ENCODE measurements at places on chromosomes 1 and 21.

DNA sequence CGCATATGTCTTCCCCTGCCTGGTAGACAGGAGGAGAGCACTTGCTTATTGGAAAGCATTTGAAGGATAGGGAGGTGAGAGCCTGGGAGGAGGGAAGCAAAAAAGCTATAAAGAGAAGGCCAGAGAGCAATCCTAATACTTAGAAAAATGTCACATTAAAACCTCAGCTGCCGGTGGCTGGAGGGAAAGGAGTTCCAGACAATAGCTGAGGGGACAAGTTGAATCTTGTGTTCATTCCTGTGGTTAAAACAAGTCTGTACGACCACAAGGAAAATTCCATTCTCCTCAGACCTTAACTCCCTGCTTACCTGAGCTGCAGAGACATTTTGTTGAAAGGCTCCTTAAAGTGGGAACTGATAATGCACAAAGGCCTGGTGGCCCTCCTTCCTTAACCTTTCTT is 218.8 kb upstream of the CAMK1G start:
- DNase-seq: no peak

DNA sequence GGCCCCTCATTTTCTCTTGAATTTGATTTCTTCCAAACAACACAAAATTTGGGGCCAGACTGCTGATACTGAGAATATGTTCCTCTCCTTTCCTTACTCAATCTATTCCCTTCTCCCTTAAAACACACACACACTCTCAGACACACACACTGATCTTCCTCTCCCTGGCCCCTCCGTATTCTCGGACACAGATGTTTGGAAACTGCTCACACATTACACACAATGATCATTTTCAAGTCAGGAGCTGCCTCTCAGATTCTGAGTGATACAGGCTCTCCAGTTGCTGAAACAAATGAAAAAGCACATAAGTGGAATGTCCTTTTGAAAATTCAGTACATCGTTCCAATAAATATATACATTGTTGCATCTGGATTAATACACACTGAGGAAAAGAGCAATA is 161.3 kb downstream of the CLEC20A start:
- no peak for DNase-seq

- DNase-seq: no peak
These were observed 15.1 kb downstream of the LCA5L start for GRCh38 chr21:39430457-39430856.

GRCh38 chr1:89757532-89757931 is 63.3 kb upstream of the LRRC8D start:
- DNase-seq: no peak

DNA sequence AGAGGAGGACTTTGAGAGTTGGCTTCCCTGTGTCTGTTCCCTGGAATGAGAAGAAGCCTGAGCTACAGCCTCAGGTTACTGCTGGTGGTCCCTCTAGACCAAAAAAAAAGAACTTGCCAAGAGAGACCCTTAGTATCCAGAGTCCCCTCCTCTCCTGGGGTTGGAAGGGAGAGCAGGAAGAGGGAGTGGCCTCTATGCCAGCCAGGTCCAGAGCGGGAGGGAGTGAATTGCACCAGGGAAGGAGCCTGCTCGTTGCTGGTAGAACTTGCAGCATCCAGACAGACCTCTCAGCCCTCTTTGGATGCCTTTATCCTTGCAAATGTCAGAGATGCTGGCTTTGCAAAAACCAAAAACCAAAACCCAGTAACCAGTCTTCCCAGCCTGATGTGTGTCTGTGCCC is 491.3 kb upstream of the VAMP3 start:
- peak; percentile 32 for DNase-seq

- DNase-seq: no peak
These were observed 237.6 kb downstream of the PTPRC start for GRCh38 chr1:198876371-198876871.

DNA sequence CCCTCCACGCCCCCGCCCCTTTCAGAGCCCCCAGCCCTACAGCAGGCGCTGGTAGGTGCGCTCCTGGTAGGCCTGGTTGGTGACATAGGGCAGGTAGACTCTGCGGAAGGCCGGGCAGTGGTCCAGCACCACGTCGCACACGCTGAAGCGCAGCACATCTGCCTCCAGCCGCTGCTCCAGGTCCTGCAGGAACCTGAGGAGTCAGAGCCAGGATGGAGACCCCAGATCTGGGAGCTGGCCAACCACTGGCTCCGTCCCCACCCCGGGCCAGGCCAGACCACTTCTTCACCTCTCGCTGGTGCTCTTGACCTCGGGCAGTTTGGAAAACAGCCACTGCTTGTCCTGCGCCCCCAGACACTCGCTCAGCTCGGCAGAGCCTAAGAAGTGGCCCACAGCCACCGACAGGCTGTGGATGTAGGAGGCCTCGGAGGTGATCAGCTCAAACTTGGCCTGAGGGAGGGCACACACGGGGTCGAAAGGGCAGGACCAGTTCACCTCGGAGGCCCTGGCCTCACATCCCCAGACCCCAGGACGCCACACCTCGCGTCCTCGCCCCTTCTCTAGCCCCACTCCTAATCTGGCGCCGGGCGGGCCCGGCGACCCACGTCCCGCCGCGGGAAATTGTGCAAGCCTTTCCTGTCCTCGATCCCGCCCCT is 6.4 kb downstream of the ARHGEF19 start:
- DNase-seq: no peak

- DNase-seq: no peak
These were observed 6.2 kb downstream of the HPCAL4 start for GRCh38 chr1:39685071-39685470.

DNA sequence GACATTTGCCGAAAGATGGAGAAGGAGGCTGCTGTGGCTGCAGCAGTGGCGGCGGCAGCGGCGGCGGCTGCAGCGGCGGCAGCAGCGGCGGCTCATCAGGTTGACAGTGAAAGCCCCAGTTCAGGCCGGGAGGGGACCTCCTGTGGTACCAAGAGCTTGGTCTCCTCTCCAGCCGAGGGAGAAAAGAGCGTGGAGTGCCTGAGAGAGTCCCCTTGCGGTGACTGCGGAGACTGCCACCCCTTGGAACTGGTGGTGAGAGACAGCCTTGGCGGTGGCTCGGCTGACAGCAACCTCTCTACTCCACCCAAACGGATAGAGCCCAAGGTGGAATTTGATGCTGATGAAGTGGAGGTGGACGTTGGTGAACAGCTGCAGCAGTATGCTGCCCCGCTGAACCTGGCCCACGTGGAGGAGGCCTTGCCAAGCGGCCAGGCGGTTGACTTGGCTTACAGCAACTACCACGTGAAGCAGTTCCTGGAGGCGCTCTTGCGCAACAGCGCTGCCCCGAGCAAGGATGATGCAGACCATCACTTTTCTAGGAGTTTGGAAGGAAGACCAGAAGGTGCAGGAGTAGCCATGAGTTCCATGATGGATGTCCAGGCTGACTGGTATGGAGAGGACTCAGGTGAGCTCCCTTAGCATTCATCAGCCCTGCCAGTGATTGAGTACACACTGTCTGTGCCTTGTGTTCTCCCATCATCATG is 6.3 kb downstream of the ZBTB8B start:
- no peak for DNase-seq

GRCh38 chr1:226397011-226397926 is 10.6 kb downstream of the PARP1 start:
- no peak for DNase-seq

GRCh38 chr1:155305881-155306391 is 2.7 kb upstream of the FDPS start:
- no peak for DNase-seq

GRCh38 chr1:242586360-242586680 is 61.8 kb upstream of the PLD5 start:
- DNase-seq: no peak

- peak; percentile 22 for DNase-seq
These were observed 133.2 kb upstream of the CACNA1E start for GRCh38 chr1:181350131-181350530.

DNA sequence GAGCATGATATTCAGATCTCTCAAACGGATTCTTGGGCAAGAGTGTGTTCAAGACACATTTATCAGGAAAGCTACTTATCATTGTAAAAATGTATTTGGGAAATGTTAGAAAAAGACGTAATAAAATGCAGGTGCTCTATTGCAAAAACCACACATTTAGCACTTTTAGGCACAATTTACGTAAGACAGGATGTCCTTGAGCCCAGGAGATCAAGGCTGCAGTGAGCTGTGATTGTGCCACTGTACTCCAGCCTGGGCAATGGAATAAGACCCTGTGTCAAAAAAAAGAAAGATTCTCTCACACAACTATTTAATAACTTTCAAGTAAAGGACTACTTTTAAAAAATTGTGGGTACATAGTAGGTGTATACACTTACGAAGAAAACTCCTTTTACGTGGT is 18.4 kb downstream of the SLC25A33 start:
- DNase-seq: no peak

GRCh38 chr1:9589144-9589718 is 520 bp downstream of the TMEM201 start:
- DNase-seq: no peak

- no peak for DNase-seq
These were observed 6.3 kb downstream of the RAB25 start for GRCh38 chr1:156067262-156067661.

- DNase-seq: no peak
These were observed 84.1 kb downstream of the PLPPR5 start for GRCh38 chr1:98920441-98921110.

DNA sequence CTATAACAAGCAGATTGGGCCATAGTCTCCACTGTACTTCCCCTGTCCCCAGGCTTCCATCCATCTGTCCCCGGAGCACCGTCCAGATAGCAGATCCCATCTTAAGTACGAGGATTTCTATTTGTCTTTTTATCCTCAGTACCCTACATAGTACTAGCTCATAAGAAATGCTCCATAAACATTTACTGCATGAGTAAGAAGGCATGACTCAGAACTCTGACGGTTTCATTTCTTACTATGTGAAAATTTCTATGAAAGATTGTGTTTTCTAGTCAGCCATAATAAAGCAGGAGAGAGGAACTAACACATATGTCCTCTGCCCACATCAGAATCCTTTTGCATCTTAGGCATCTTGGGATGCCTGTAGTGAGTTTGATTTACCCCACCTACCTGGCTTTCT is 49.5 kb downstream of the CHD1L start:
- DNase-seq: no peak

DNA sequence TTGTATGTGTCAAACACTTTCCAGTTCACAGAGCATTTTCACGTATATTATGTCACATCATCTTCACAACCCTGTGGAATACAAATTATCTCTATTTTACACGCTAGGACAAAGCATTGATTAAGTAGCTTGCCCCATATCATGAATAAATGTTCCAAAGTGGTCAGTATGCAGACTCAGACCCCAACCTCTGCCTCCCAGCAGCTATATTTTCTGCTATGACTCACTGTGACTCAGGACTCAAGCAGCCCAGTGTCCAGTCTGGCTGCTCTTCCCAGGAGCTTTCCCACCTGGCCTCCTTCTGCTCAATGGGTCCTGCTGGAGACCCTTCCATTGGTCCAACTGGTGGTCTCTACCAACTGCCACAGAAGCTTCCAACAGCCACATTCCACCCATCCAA is 56.0 kb upstream of the RAP1A start:
- no peak for DNase-seq

GRCh38 chr1:168379104-168379860 is 98.6 kb downstream of the TBX19 start:
- no peak for DNase-seq

DNA sequence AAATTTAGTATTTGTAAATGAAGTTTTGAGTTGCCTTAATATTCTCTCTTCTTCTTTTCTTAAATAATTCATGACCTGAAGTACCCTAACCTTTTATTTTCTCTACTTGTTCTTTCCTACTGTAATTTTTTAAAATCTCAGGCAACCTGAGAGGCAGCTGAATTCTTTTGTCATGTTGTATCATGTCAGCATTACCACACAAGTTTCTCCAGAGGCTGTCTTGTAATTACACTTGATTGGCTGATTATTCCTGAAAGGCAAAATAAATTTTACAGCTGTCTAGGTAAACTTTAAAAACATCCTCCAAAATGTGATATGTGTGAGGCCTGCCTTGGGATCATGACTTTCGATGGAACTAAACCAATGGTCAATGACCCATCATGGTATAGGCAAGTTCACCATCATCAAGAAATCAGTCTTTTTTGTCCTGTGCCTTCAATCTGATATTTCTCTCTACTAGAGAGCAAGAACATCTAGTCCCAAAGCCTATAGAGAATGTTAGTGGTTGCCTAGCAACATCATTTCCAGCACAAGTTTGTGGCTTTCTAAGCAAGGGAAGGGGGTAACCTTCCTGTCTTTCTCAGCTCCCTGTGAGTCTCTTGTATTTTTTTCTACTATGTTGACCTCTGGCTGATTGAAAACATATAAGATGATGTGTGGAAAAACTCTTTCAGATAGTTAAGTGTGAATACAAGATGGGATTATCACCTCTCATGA is 115.5 kb downstream of the GABPA start:
- no peak for DNase-seq

GRCh38 chr1:3070644-3071564 is 1.9 kb downstream of the PRDM16 start:
- DNase-seq: no peak

- no peak for DNase-seq
These were observed 186.7 kb downstream of the PRDM16 start for GRCh38 chr1:3255680-3256079.

GRCh38 chr1:180135535-180135934 is 19.1 kb upstream of the QSOX1 start:
- DNase-seq: no peak

DNA sequence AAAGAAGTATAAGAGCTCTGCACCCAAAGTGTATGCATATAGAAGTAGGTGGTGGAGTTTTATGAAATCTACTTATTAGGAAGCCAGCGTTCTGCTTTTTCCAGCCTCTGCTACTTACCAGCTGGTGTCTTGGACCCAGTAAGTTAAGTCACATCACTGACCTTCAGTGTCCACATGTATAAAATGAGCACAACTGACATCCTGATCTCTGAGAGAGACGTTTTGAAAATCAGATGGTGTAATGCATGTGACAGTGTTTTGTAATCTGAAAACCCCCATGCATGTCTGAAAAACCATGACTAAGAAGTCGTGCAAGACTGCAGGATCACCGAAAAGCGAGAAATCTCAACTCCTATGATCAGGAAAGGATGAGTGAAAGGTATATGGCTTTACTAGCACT is 2.0 kb downstream of the CR1 start:
- no peak for DNase-seq

DNA sequence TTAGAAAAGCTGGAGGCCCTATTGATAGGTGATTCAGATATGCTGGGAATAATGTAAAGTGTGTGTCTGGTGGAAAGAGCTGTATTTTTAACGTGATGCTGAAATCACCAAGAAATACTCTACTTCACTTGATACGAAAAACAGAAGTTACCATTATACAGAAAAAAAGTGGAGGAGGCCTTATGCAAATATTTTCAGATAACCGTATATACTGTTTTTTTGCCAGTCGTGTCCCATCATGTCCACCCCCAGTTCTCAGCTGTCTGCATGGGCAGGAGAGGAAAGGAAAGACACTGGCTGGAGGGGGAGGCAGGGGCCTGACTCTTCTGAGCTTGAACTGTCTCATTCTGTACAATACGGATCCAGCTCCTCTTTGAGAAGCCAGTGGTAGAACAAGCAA is 51.1 kb downstream of the KCNJ6 start:
- DNase-seq: peak; percentile 1

DNA sequence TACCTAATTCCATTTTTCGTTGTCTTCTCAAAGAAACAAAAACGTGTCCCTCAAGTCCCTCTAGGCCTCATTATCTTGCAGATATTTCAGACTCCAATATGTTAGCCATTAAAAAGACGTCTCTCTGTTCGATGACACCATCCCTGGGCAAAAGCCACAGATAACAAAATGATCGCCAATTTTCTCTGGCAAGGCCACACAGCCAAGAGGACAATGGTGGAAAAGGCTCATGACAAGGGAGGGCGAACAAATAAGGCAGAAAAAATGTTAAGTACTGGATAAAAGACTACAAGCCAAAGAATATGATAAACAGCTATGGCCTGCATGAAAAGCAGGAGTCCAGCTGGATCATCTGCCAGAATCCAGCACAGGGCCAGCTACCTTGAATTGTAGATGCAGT is 82.9 kb downstream of the TBX15 start:
- no peak for DNase-seq

All from vagina (tissue), 2 donors.